ENCODE measurements at places on chromosomes 1 and 21. TPM values are rescaled to one million over a fixed set of nuclear protein-coding genes. Genes with fewer than 3 reads are reported as not detected.

COL8A2 gene
- 5.7 TPM for total RNA-seq

RO60 gene
- 113 TPM for total RNA-seq

FALEC gene
- total RNA-seq = not detected

DNA sequence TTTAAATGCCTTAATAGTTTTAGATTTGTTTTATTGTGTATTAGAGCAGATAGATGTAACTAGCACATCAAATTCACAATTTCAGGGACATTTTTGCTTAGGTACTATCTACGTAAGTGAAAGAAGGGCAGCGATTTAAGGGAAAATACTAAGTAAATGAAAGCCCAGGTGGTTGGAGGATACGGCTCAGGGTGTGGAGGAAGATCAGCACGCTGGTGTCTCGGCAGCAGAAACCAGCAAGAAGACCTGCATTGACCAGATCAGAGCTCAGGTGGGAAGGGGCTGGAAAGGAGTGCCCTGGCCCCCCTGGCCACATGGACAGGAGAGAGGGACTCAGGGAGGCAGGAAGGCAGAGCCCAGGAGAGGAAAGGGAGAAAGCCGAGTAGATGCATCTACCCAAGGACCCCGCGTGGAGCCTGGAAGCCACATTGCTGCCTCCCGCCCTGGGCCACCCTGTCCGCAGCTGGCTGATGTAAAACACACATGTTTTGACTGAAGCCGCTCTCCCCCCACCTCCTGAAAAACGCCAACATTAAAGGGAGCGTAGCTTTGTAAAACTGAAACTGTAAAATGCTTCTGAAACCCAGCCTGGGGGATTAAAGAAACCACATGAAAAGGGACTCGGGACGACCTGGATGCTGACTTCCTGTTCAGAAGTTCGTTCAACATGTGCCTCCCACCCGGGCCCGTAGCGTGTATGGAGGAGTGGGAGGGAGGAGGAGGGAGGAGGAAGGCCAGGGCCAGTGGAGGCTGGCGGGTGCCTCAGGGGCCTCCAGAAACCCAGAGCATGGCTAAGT is 72.6 kb upstream of the TARDBP start:
- no peak overlapping the region for H3K27ac ChIP-seq
- no peak overlapping the region for H3K4me3 ChIP-seq
- no peak for DNase-seq
- H3K27me3 ChIP-seq = no peaks in the 10 kb centered on the region

DNA sequence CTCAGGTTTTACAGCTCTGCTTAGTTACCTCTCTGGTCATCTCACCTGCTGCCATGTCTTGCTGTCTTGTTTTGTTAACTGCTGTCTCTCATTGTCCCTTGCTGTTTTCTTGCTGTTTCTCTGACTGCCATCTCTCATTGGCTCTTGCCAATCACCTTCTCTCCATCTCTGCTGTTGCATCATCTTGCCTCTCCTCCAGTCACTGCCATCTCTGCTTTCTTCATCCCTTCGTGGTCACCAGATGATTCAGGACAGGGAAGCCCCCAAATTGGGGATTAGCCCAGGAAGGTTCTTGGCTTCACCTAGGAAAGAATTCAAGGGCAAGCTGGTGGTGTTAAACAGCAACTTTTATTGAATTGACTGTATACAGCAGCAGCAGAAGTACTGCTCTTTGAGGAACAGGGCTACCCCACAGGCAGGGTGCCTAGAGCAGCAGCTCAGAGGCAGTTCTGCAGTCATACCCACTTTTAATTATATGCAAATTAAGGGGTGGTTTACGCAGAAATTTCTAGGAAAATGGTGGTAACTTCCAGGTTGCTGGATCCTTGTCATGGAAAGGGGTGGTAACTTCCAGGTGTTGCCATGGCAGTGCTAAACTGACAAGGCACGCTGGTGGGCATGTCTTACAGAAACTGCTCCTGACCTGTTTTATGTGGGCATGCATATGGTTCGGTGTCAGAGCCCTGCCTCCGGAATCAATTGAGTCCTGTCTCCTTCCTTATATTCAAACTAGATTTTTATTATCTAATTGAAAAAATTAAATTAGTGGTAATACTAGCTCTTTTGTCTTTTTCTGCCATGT is 33.4 kb downstream of the SUCO start:
- H3K27ac ChIP-seq = no peak overlapping the region
- no peaks in the 10 kb centered on the region for H3K4me1 ChIP-seq
- H3K4me3 ChIP-seq = no peak overlapping the region

SLC16A4 gene
- total RNA-seq = 30.5 TPM

DNA sequence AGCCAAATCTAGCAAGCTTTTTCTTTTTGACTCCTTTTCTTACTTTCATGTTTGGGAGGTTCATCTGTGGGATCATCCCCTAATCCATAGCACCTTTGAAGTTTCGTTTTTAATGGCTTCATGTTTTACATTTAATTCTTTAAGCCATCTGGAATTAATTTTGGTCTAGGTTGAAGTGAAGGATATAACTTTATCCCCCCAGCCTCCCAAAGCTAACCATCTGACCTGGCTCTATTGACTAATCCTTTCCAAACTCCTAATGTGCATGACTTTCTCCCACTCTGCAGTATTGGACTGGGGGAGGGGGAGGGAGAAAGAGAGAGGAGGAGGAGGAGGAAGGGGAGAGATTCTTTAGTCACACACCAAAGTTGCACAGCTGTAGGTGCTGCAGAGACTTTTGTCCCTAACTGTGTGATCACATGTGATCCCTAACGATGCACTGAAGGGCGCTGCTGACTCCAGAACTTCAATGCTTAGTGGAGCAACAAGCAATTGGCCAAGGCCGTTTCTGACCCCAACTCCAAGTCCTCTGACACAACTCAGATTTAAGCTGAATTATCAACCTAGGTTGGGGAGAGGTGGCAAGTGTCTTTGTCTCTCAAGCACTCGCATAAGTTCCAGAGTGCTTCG is 191.6 kb downstream of the HUNK start:
- no peaks in the 10 kb centered on the region for H3K36me3 ChIP-seq
- no peaks in the 10 kb centered on the region for H3K4me1 ChIP-seq
- no peak for DNase-seq
- H3K4me3 ChIP-seq = no peak overlapping the region
- no peaks in the 10 kb centered on the region for H3K27me3 ChIP-seq

GRCh38 chr1:49340576-49340975 is 563.9 kb upstream of the BEND5 start:
- no peaks in the 10 kb centered on the region for H3K36me3 ChIP-seq
- no peak overlapping the region for H3K4me3 ChIP-seq
- no peak overlapping the region for H3K27ac ChIP-seq
- H3K27me3 ChIP-seq = no peaks in the 10 kb centered on the region
- DNase-seq = no peak

DNA sequence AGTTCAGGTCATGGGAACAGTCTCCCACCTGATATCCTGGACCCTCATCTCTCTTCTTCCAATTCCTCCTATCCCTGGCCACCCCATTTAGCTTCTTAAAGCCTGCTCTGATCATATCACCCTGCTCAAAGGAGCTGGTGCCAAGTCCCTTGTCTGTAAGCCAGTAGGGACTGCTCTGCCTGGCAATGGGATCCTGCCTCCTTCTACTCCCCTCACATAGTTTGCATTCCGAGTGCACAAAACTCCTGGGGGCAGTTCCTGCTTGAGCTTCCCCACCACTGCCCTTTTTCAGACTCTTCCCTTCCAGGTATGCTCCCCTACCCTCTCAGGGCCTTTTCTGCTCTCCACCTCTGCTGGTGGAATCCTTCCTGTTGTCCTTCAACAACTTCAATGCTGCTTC is 48.1 kb downstream of the NGF start:
- peaks cover 6% of the 10 kb centered on the region for H3K4me1 ChIP-seq
- no peak for DNase-seq
- no peak overlapping the region for H3K27ac ChIP-seq
- H3K27me3 ChIP-seq = no peaks in the 10 kb centered on the region
- no peak overlapping the region for H3K4me3 ChIP-seq
- no peaks in the 10 kb centered on the region for H3K36me3 ChIP-seq

- DNase-seq = no peak
- no peak overlapping the region for H3K4me3 ChIP-seq
- no peaks in the 10 kb centered on the region for H3K36me3 ChIP-seq
- H3K27me3 ChIP-seq = no peaks in the 10 kb centered on the region
Observed at GRCh38 chr21:43779660-43780059, 3.6 kb upstream of the CSTB start.

DNA sequence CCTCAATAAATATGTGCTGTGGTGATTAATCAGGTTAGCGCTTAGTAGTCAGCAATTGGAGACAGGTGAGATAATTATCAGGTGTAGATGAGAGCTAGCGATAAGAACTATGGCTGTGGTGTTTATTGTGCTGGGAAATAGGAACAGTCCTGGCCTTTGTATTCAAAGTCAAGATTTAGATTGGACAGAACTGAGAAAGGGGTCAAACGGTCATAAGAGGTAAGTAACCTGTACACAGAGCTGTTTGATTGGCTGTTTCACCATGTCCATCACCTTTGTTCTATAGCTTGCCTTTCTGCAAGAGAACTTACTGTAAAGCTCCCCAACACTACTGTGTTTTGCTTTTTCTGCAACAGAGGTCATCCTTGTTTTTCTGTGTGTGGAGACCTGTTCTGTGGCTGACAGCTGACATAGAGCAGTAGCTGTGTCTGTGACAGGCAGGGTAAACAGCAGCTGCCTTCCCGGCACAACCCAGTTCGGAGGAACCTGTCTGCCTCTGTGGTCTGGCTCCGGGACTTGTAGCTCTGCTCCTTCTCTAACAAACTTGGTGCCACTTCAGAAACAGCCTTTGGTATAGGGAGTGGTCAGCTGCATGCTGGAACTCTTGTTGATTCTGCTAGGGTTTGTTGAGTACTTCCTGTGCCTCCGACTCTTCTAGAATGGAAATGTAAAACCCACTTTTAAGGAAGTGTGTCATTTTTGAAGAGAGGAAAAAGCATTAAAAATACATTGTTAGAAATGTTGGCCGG is 21.1 kb upstream of the CDC42 start:
- H3K27me3 ChIP-seq = no peaks in the 10 kb centered on the region
- no peak for DNase-seq
- H3K4me1 ChIP-seq = peaks cover 2% of the 10 kb centered on the region
- H3K27ac ChIP-seq = no peak overlapping the region
- H3K36me3 ChIP-seq = no peaks in the 10 kb centered on the region

DNA sequence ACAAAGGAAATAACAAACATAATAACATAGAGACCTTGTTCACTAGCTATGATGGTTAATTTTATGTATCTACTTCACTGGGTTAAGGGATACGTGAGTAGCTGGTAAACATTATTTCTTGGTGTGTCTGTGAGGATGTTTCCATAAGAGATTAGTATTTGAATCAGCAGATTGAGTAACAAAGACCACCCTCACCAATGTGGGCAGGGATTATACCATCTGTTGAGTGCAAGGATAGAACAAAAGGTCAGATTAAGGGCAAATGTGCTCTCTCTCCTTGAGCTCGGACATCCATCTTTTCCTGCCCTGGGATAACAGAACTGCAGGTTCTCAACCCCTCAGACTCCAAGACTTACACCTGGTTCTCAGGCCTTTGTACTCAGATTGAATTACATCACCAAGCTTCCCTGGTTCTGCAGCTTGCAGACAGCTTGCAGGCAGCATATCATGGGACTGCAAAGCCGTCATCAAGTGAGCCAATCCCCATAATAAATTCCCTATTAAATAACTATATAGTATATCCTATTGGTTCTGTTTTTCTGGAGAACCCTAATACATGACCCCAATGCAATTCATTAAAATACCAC is 9.2 kb downstream of the SPATA6 start:
- no peak for DNase-seq
- no peak overlapping the region for H3K27ac ChIP-seq
- H3K27me3 ChIP-seq = no peaks in the 10 kb centered on the region
- H3K36me3 ChIP-seq = no peaks in the 10 kb centered on the region
- peaks cover 8% of the 10 kb centered on the region for H3K4me1 ChIP-seq

DNA sequence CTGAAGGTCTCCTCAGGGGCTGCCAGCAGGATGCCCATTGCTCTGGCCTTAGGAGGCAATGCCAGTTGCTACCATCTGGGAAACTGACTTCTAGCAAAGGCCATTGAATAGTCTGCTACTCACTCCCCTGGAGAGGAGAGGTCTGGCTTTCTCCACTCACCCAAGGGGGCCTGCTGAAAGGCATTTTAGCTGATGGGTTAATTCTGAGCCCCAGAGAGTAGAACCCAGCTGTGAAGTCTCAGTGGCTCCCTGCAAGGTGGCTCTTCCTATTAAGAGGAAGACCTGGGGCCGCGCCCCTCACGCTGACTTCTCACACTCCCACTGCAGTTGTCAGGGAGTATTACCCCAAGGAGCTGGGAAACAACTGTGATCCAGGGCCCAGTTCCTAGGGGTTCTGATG is 213.3 kb upstream of the GALNT2 start:
- H3K4me1 ChIP-seq = no peaks in the 10 kb centered on the region
- H3K27ac ChIP-seq = no peak overlapping the region
- no peak overlapping the region for H3K4me3 ChIP-seq
- H3K36me3 ChIP-seq = no peaks in the 10 kb centered on the region

- no peak for DNase-seq
- peaks cover 12% of the 10 kb centered on the region for H3K36me3 ChIP-seq
- H3K4me1 ChIP-seq = peaks cover 48% of the 10 kb centered on the region
- no peak overlapping the region for H3K4me3 ChIP-seq
- peak overlapping the region; percentile 59 for H3K27ac ChIP-seq
- H3K27me3 ChIP-seq = no peaks in the 10 kb centered on the region
Observed at GRCh38 chr21:44058981-44059380, 46.9 kb downstream of the TRAPPC10 start.

GRCh38 chr1:18957136-18957521 is 653 bp upstream of the IFFO2 start:
- H3K27me3 ChIP-seq = no peaks in the 10 kb centered on the region
- H3K27ac ChIP-seq = peak overlapping the region; percentile 44
- peaks cover 43% of the 10 kb centered on the region for H3K4me1 ChIP-seq
- no peak for DNase-seq
- no peaks in the 10 kb centered on the region for H3K36me3 ChIP-seq
- H3K4me3 ChIP-seq = peak overlapping the region; percentile 60

GRCh38 chr1:44077421-44077820 is 41.2 kb upstream of the KLF17 start:
- H3K4me3 ChIP-seq = no peak overlapping the region
- no peaks in the 10 kb centered on the region for H3K36me3 ChIP-seq
- no peaks in the 10 kb centered on the region for H3K27me3 ChIP-seq
- H3K4me1 ChIP-seq = no peaks in the 10 kb centered on the region
- no peak overlapping the region for H3K27ac ChIP-seq

DNA sequence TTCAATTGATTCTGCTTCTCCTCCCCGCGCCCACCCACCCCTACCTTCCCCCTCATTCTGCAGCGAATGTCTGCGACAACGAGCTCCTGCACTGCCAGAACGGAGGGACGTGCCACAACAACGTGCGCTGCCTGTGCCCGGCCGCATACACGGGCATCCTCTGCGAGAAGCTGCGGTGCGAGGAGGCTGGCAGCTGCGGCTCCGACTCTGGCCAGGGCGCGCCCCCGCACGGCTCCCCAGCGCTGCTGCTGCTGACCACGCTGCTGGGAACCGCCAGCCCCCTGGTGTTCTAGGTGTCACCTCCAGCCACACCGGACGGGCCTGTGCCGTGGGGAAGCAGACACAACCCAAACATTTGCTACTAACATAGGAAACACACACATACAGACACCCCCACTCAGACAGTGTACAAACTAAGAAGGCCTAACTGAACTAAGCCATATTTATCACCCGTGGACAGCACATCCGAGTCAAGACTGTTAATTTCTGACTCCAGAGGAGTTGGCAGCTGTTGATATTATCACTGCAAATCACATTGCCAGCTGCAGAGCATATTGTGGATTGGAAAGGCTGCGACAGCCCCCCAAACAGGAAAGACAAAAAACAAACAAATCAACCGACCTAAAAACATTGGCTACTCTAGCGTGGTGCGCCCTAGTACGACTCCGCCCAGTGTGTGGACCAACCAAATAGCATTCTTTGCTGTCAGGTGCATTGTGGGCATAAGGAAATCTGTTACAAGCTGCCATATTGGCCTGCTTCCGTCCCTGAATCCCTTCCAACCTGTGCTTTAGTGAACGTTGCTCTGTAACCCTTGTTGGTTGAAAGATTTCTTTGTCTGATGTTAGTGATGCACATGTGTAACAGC is 339.9 kb downstream of the NTNG1 start:
- H3K27me3 ChIP-seq = no peaks in the 10 kb centered on the region
- no peak for DNase-seq
- H3K36me3 ChIP-seq = no peaks in the 10 kb centered on the region
- H3K4me3 ChIP-seq = no peak overlapping the region
- H3K27ac ChIP-seq = no peak overlapping the region
